ENCODE measurements at places on chromosomes 12 and 14.

- no peak for DNase-seq
Observed at GRCh38 chr14:23903442-23903841, 50.1 kb upstream of the DHRS4 start.

GRCh38 chr14:102501751-102502315 is 7.7 kb downstream of the ANKRD9 start:
- no peak for DNase-seq

DNA sequence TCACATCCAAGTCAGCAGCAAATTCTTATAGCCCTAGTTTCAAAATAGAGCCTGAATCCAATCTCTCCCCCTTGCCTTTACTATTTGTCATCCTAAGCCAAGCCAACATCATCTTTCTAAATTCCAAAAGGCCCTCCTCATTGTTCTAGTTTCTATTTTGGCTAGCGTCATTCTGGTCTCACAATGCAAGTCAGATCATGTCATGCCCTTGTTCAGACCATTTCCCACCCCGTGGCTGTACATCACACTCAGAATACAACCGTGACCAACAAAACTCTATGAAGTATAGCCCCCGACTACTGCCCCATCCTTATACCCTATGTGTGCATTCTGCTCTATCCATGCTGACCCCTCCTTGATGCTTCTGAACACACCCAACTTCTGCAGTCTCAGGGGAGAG is 12.3 kb upstream of the GNG2 start:
- no peak for DNase-seq

GRCh38 chr14:96940009-96940408 is 142.8 kb downstream of the VRK1 start:
- peak; percentile 38 for DNase-seq

DNA sequence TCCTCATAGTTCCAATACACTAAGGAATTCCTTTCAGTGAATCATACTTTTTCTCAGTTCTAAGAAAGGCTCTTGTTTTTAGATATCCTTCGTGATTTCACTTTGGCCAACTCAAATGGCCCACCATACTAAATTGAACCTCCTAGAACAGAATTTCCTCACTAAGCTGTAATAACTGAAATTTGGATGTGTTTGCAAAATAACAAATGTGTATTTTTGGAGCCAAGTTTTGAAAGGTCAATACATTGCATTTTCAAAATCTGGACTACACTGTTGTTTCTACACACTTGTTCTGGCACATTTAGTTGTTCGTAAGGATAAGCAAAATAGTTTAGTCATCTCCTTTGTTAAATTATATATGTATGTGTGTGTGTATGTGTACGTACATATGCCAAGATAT is 439.0 kb upstream of the STXBP6 start:
- DNase-seq = no peak

- DNase-seq = no peak
Observed at GRCh38 chr14:68948686-68949600, 30.2 kb downstream of the ACTN1 start.

- DNase-seq = peak; percentile 38
Observed at GRCh38 chr12:95548056-95548538, 3.2 kb downstream of the USP44 start.

DNA sequence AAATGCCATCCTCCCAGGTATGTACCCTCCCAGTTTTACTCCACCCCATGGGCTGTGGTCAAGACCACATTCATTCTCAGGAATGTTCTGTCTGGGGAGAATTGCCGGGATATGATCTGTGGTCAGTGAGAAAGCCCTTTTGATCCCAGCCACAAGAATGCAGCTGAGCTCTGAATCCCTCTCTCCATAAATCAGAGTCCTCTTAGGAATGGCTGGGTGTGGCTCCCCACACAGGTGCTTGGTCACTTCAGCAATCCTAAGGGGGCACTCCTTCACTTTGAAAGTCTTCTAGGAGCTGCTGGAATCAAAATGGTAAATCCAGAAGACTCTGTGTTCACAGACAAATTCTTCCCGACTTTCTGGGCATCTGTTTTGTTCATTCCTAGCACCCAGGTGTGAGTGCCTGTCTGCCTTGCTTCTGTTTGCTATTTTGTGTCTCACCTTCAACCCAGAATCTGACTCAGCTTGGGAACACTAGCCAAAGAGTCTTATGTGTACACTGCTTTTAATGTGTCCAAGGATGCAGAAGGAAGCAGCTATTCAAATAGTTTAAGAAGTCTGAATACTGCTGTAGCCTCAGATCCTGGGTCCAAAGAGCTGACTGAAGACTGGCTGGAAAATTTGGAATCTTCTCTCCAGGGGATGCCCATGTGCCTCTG is 144.6 kb upstream of the CDKN3 start:
- no peak for DNase-seq

DNA sequence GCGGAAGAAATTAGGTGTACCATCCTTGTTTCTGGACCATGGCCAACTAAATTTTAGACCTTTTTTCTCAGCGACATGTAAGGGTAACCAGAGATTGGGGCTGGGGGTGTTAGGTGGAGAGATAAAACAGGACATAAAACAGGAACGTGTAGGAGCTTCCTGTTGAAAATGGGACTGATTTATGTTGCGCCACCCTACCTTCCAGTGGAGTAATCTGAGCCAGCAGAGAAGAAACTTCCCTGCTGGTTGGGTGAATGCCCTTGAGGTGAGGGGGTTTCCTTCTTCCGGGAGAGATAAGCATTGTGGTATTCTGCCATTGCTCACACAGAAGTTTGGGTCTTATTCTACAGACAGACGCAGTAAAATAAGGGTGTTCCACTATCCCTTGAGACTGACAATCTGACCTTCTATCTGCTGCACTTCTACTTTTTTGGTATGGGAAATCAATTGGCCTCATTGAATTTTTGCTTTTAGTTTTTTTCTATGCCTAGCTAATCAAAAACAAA is 417.6 kb downstream of the PCNX1 start:
- DNase-seq = peak; percentile 73

GRCh38 chr12:108630481-108631207 is 3.0 kb downstream of the SELPLG start:
- DNase-seq = peak; percentile 47

DNA sequence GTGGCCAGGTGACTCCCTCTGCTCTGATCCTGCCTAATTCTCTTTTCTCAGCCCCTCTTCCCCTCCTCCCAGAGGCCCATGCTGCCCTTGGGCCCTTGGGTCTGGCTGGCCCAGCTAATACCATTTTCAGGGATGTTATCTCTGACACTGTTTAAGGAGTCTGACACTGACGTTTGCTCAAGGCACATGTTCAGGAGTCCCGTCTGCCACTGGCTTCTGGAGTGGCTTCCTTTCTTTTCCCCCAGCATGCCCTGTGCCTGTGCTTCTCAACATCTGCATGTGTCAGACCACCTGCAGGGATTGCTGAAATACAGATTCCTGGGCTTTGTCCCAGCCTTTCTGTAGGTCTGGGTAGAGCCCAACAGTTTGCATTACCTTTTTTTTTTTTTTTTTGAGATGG is 128.9 kb downstream of the BCL11B start:
- no peak for DNase-seq

GRCh38 chr12:113891167-113891692 is 74.9 kb downstream of the RBM19 start:
- no peak for DNase-seq

DNA sequence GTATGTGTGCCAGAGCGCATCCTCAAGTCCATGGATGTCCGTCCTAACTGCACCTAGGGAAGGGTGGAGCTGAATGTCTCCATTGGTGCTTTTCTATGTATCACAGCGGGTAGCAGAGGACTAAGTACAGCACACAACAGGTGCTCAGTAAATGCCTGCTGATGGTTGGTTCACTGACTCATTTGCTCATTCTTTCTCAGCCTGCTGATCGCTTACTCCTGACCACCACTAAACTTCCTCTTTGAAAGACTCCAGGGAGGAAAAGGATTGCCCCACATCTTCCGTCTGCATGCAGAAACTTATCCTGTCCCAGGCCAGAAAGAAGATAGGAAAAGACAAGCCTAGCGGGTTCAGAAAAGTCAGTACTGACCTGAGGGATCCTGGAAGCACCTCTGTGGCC is 66.3 kb downstream of the B4GALNT3 start:
- DNase-seq = peak; percentile 41

DNA sequence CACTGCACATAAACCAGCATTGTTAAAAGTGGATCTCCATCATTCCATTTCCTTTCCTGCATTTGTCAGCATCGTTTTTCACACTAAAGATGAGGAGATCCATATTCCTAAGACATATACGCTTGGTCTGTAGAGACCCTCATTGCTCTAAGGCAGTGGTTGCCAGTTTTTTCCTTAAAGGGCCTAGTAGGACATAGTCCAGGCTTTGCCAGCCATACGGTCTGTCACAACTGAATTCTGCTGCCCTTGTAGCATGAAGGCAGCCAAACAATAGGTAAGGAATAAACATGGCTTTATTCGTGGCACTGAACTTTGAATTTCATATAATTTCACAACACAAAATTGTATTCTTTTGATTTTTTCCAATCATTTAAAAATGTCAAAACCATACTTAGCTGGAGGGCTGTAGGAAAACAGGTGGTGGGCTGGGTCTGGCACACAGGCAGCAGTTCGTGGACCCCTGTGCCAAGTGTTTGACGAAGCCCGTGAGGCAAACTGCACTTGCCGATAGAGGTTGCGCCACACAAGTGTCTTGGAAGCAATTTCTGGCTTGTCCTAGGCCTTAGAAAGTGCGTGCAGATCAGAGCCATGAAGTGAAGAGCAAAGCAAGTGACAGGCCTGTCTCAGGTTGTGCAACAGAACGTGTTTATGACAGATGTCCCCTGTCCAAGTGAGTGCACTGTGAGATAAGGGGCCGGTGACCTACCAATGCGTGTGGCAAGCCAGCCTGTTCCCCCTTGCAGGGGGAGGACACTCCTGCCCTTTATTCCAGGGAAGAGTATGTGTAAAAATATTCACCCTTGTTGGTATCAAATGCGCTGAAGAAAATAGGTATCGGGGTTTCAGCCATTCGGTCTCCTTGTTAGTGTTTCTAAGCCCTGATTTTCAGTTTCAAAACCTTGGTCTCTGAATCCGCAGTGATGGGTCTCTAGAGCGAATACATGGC is 916 bp upstream of the CHPT1 start:
- DNase-seq = peak; percentile 95

DNA sequence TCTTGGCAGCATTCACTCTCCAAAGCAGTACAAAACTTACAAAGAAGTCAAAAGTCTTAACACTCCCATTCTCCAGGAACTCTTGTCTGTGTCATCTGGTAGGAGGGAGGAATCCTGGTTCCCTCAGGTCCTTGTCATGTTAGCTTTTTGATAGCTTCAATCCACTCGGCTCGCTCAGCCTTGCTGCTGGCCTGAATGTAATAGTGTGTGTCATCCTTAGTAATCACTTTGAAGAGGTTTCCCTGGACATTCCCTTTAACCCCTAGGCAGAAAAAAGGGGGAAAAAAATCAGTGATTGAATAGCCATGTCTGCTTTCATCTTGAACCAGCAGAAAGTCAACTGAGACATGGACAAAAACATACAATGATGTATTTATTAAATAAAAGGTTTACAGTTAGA is 24.8 kb downstream of the PLEK2 start:
- DNase-seq = no peak

Measured in hematopoietic multipotent progenitor cell treated with erythropoietin and hydrocortisone succinate and interleukin-3 and kit ligand, for 4 days (in vitro differentiated cells).